ENCODE measurements at places on chromosomes 5 and 9. TPM values are rescaled to one million over a fixed set of nuclear protein-coding genes. Genes with fewer than 3 reads are reported as not detected.

DMGDH gene
- total RNA-seq: 0.86 TPM

ANKRD18A gene
- total RNA-seq: 3.0 TPM

PTPA gene
- total RNA-seq: 204 TPM

TBC1D9B gene
- 41.3 TPM for total RNA-seq

FOXD4 gene
- not detected for total RNA-seq

CYSRT1 gene
- not detected for total RNA-seq

EGFL7 gene
- total RNA-seq: 85.3 TPM

ACSL6 gene
- 4.5 TPM for total RNA-seq

PKD2L2 gene
- 0.62 TPM for total RNA-seq

FCN2 gene
- not detected for total RNA-seq

FOXD4L3 gene
- not detected for total RNA-seq

IL9 gene
- total RNA-seq: not detected

LCN1 gene
- total RNA-seq: not detected

SGCD gene
- total RNA-seq: 83.1 TPM

SPTLC1 gene
- total RNA-seq: 26.1 TPM

CCL21 gene
- 30.1 TPM for total RNA-seq

UBE2R2 gene
- 38.8 TPM for total RNA-seq

RANBP17 gene
- total RNA-seq: 9.9 TPM

ENHO gene
- 1.3 TPM for total RNA-seq

DNA sequence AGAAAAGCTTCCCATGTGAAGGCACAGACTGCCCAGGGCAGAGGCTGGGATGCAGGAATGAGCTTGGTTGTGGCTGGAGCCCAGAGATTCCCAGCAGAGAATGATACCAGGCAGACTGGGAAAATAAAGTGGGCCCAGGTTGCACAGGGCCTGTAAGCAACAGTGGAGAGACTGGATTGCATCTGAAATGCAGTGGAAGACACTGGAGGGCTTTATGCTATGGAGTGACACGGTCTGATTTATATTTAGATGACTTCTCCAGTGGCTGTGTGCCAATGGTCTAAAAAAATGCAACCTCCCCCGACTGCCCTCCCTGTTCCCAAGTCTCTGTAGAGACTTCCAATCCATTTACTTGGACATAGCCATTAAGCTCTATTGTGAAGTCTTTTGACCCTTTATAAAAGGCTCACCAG lies 951.1 kb upstream of the DMAC1 start:
- DNase-seq: no peak

GRCh38 chr9:80157561-80157983 lies 585.8 kb downstream of the TLE4 start:
- DNase-seq: no peak

DNA sequence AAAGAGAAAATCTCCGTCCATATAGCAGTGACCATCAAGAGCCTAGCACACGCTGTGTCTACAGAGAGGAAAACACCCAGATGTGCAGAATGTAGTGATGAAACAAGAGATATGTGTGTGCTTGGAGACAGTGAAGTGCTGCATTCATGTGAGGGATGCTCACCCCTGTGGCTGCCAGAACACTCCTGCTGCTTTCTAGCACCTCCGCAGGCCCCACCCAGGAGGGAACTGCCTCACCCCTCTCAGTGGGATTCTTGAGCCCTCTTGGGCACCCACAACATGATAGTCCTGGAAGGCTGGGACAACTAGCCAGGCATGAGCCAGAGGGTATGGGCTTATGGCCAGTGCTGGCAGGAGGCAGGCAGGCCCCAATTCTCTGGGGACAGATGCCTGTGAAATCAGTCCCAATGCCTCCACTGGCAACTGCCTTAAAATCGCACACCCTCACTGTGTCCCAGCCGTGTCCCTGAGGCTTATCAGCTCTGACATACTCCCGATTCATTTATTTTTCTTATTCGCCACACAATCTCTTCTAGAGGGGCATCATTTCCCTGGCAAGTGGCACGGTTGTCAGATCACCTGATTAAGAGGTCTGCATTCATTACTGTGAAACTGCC lies 73.2 kb upstream of the FSTL4 start:
- no peak for DNase-seq

GRCh38 chr9:127136081-127136879 lies 13.8 kb upstream of the ANGPTL2 start:
- DNase-seq: peak; percentile 58

DNA sequence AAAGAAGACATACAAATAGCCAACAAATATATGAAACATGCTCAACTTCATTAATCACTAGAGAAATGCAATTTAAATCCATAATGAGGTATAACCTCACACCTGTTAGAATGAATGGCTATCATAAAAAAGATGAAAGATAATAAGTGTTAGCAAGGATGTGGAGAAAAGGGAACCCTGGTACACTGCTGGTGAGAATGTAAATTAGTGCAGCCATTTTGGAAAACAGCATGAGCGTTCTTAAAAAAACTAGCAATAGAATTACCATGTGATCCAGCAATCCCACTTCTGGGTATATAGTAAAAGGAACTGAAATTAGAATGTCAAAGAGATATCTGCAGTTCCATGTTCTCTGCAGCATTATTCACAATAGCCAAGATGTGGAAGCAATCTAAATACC lies 64.2 kb upstream of the CEP78 start:
- DNase-seq: no peak

- no peak for DNase-seq
Measured at GRCh38 chr5:38400365-38400764, 142.0 kb downstream of the EGFLAM start.

DNA sequence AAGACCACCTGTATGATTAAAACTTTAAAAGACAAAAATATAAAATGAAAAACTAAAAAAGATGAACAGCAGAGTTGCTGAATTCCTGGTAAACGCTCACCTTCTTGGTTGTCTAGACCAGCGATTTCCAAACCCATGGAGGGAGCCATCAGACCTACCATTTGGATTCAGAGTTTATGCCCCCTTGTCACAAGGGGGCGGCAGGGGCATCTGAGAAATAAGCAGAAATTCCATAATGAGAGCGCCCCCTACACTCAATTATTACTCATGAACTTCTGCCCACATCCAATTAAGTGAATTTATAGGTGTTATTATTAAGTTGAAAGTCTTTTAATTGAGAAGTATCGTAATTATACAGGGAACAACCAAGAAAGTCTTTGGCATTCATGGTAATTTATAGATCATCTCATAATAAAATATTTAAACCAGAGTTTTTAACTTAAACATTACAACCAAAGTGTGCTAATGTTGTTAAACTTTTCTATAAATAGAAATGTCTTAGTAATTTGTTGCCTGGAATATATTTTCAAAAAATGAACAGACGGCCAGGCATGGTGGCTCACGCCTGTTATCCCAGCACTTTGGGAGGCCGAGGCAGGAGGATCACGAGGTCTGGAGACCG lies 35.2 kb upstream of the SPATA31C2 start:
- no peak for DNase-seq

- DNase-seq: no peak
Measured at GRCh38 chr5:171755354-171755821, 30.2 kb upstream of the SMIM23 start.

GRCh38 chr9:89804766-89805531 lies 200.1 kb downstream of the GADD45G start:
- no peak for DNase-seq

GRCh38 chr9:26809795-26810194 lies 82.8 kb downstream of the CAAP1 start:
- no peak for DNase-seq

DNA sequence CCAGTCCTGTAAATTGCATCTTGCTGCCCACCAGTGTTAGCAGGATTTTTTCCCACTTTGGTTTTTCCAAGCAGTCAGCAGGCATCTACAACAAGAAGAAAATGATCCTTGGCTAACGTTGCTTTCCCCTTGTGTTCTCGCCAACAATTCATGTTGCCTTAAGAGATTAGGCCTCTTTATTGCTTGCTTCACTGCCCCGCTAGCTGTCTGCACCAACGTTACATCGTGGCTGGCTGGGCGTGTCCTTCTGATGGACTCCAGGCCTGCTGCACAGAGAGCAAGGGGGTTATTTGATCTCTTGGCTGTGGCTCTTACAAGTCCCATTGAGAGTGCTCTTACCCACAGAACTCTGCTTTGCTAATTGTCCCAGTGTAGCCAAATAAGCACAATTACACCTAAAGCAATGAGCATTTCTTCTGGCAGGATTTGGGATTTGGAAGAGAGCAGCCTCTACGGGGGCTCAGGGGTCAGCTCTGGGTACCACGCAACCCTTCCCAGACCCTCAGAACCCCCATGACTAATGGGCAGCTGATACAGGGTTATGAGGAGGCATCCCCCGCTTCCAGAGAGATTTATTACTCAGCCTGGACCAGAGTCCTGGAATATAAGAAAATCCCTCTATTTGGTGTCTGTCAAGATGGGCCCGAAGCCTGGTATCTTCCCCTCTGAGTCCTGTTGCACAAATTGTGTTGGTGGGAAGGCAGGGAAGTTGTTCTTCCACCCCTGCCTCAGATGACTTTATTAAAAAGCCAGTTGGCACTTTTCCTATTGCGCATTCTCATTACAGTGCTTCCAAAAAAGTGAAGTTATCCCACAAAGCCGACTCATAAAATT lies 17.6 kb downstream of the DCANP1 start:
- no peak for DNase-seq

GRCh38 chr9:96612966-96613589 lies 6.6 kb downstream of the CDC14B start:
- no peak for DNase-seq

GRCh38 chr9:121294151-121294743 lies 26.3 kb downstream of the GSN start:
- DNase-seq: peak; percentile 68

DNA sequence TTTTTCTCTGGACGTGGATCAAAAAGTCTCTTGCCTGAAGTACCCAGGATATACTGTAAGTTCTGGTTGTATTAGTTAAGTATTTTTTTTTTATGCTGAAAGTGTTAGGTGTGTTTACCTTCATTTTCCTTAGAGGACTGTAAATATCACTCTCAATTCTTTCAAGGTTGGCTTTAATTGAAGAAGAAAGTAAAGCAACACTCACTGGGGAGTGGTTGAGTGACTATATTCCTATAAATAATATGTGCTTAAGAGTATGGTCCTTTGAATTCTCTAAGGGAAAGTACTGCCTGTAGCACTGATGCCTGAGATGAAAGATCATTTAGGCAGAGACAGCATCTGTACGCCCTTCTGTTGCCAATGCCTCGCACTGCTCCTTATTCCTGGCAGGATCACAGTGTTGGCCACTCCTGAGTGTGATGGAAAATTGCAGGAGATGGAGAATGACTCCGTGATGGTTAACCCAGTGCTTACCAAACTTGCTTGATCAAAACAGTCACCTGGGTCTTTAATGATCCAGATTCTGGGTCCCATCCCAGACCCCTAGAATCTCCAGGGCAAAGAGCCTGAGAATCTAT lies 182.0 kb upstream of the MPDZ start:
- DNase-seq: no peak

GRCh38 chr5:158979749-158980521 lies 119.8 kb downstream of the EBF1 start:
- no peak for DNase-seq

DNA sequence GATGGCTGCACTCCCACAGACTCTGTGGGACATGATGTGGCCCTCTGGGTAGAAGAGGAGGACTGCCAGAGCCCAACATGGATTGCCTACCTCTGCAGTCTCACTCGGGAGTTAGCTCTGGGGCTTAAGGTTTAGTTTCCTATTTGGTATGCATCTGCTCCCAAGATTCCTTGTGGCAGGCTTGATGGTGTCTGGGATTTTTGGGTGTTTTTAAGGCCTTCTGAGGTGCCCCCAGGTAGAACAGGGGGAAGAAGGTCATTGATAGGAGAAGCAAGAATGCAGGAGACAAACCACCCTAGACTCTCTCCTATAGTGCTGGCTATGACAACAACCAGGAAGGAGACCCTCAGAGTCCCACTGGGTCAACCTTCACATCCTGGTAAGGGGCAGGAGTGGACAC lies 46.7 kb upstream of the CXCL14 start:
- DNase-seq: no peak

DNA sequence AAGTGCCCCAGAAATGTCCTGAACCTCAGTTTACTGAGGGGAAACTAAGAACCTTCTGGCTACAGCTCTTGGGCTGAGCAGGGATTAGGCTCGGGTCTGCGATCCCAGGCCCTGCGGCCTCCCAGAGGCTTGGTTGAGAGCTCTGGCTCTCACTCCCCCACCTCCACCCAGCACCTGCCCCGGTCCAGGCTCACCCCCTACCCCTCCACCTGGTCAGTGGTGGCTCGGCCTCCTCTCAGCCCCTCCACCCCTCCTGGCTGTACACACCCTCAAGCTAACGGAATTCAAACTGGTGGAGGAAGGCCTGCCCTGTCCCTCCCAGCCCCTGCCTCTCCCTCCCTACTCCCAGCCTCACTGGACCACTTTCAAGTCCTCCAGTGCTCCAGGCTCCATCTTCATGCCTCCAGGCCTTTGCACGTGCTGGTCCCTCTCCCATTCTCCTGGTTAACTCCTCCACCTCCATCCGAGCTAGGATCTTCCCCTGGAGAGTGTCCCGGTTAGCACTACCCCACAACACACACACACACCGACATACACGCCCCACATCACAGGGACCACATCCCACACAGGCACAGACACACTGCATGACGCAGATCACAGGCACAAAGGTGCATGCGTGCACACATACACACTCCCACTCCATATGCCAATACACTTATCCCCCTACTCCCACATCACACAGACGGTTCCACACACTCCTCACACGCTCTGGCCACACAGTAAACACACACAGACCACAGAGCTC lies 130.9 kb downstream of the C9orf50 start:
- DNase-seq: no peak

- DNase-seq: no peak
Measured at GRCh38 chr5:36908544-36909260, 32.1 kb downstream of the NIPBL start.

- DNase-seq: no peak
Measured at GRCh38 chr5:124462751-124463150, 283.7 kb downstream of the ZNF608 start.

- DNase-seq: peak; percentile 69
Measured at GRCh38 chr9:133731876-133732638, 6.1 kb downstream of the SARDH start.

- DNase-seq: no peak
Measured at GRCh38 chr5:177966009-177966838, 29.8 kb downstream of the PROP1 start.

DNA sequence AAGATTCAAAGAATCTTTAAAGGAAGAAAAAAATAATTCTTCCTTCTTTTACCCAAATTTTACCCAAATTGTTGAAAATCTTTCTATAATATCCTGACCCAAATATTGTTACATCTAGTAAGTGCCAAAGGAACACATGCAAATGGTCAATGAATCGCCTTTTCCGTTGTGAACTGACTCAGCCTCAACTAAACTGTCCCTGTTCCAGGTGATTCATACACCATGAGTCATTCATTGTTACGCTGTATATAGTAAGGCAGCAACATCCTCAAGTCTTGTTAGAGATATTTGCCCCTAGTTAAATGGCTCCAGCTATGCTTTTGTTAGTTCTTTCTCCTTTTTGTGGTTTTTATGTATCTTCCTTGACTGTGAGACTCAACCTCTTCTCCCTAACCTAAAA lies 9.7 kb downstream of the PTGER4 start:
- DNase-seq: no peak

GRCh38 chr5:127170918-127171600 lies 97.8 kb upstream of the C5orf63 start:
- DNase-seq: no peak

Measured in cardiac septum (tissue), 1 donor.